ENCODE measurements at places on chromosomes 3 and 15.

GRCh38 chr15:64535460-64536243 lies 75.3 kb downstream of the ZNF609 start:
- DNase-seq: no peak

GRCh38 chr15:41951571-41951970 lies 20.8 kb downstream of the EHD4 start:
- DNase-seq: no peak

GRCh38 chr3:46405301-46406019 lies 1.4 kb downstream of the CCR5AS start:
- DNase-seq: no peak

DNA sequence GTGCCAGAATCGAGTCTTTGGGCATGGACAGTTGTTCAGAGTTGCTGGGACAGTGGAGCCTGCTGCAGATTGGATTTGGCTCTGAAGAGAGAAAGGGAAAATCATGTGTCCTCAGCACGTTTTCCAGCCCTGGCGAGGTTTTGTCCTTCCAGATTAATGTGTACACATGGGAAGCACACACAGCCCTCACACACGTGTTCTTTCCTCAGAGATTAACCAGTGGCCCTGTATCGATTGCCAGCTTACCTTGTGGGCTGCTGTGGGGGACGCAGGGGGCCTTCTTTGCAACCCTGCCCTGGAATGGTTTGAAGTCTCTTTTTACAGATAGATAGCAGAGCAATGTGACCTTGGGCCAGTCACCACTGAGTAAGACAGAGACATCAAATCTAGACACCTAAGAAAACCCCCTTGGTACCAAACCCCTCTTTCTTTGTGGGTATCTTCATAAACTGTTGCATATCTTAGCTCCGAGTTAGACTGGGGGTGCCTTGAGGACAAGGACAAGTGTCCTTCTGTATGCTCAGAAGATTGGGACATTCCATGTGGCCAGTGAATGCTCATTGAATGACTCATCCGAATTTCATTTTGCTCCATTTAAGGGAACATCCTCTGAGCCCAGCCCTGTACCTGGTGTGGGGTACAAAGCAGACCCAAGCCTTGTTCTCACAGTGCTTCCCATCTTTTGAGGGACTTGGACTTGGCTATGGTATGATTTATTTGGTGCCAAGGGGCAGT lies 48.0 kb downstream of the SMAD6 start:
- DNase-seq: no peak

DNA sequence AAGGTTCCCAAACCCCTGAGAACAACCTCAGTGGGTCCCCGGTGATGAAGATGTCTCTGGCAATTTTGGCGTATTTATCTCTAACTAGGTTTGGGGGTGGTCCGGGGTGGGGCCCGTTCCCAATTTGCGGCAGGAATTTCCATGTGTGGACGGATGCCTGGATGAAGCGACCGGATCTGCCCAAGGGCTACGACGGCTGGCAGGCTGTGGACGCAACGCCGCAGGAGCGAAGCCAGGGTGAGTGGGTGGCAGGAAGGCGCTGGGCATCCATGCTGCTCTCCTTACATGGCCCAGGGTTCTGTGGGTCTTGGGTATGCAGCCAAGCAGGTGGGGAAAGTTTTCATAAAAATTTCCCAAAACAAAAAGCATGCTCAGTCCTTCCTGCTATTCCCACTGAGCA lies 29.3 kb downstream of the TGM4 start:
- DNase-seq: no peak

DNA sequence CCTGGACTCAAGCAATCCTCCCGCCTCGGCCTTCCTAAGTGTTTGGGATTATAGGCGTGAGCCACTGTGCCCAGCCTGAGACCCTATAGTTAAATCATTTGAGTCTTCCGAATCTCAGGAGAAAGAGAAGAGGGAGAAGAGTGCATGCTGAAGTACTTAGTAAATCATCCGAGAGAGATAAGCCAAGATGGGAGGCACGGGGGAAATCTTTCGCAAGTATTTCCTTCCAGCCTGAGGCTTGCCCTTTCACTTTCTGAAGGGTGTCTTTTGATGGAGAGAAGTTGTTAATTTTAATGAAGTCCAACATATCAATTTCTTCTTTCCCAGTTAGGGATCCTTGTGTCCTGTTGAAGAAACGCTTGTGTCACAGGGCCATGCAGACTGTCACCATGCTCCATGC lies 97.1 kb upstream of the SLC6A6 start:
- no peak for DNase-seq

DNA sequence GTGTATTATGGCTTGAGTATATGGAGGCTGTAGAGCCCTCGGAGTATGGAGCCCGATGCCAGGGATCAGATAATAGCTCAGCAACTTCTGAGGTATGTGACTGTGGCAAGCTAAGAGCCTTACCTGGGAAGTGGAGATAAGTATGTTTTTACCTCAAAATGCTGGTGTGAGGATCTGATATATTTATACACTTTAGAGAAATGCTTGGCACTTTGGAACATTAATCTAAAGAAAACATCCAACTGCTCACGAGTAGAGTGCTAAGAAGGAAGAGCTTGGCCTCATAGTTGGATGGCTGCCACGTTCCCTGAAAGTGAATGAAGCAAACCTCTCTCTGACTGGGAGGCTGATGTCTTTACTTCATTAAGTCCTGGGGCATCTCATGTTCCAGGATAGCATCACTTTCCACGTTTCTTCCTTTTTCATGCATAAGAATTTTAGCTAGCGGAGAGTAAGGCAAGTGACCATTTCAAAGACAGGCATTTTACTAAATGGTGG lies 58.9 kb upstream of the GOLGA8J start:
- DNase-seq: no peak

DNA sequence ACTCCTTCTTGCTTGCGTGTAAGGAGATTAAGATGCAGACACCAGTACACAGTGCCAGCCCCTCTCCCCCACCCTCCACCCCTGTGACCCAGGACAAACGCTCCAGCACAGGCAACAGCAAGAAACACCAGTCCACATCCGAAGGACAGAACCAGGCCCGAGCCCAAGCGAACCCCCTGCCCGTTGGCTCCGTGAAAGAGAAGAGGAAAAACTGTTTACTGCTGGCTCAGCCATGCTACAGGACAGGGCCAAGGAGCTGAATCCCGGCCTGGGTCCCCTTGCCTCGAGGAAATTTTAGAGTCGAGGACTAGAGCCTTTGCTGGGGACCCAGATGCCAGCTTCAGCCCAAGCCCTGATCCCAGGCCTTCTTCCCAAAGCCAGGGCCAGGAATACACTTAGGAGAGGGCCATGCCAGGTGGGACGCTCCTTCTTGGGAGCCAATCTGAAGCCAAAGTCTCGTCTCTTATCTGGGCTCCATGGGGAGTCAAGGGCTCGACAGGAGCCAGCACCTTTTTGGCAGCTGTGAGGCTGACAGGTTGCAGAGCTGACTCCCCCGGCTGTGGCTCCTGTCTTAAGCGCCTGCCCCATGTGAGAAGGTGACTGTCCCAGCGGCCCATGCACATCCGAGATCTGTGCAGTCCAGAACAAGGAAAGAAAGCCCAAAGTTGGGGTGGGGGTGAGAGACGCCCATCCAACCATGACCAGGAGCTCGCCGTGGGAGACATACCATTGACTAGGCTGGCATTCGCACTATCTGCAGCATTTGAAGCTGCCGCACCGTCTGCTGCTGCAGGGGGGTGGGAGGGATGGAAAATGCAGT lies 63.8 kb upstream of the SEC13 start:
- no peak for DNase-seq

GRCh38 chr15:80176443-80176842 lies 23.6 kb downstream of the FAH start:
- DNase-seq: no peak

DNA sequence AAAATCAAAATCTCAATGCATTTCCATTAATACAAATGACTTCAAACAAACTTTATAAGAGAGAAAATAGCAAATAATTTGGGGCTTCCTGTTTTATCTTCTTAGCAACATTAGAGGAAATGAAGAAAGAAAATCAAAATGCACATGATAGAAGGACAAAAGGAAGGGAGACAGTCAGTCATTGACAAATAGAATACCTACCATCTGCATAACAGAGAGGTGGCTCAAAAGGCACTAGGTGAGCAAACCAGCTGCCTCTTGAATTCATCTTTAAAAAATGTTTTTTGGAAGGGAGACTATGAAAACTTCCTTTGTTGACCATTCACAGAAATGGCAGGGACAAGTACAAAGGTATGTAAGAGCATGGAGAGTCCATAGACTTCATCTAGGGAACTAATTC lies 9.4 kb downstream of the NMNAT3 start:
- no peak for DNase-seq

- no peak for DNase-seq
Measured at GRCh38 chr15:38610748-38611147, 46.1 kb upstream of the RASGRP1 start.

DNA sequence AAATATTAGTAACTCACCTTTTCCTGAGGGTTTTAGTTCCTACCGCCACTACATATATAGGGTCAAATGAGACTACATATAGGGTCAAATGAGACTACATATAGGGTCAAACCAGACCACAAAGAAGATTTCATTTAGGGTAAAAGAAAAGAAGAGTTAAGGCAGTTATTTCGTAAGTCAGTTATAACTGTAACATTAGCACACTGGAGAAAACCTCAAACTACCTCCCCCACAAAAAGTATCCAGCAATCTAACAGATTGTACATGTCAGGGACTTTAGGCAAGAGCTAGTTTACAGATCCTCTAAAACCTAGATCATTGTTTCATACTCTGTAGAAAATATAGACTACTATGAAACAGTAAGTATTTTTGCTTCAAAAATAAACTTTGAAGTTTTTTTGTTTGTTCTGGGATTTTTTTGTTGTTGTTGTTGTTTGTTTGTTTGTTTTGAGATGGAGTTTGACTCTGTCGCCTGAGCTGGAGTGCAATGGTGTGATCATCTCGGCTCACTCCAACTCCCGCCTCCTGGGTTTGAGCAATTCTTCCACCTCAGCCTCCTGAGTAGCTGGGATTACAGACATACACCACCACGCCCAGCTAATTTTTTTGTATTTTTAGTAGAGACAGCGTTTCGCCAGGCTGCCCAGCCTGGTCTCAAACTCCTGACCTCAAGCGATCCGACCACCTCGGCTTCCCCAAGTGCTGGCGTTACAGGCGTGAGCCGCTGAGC lies 92.4 kb upstream of the CGNL1 start:
- DNase-seq: no peak

DNA sequence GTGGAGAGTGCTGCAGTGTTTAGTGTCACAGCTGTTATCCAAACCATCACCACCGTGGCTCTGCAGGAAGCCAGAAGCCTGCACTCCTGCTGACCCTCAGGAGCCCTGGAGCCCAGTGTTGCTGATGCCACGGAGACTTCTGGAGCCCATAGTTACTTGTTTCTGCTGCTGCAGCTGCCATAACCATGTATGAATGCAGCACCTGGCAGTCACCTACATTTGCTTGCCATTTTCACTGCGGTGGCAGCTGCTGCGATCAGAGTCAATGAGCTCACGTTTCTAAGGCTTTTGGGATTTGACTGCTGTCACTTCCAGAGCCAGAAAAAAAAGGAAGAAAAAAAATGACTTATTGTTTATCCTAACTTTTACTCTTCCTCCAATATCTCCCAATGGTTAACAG lies 299.2 kb upstream of the THRB start:
- no peak for DNase-seq

- no peak for DNase-seq
Measured at GRCh38 chr3:182000447-182000846, 288.7 kb downstream of the SOX2 start.

DNA sequence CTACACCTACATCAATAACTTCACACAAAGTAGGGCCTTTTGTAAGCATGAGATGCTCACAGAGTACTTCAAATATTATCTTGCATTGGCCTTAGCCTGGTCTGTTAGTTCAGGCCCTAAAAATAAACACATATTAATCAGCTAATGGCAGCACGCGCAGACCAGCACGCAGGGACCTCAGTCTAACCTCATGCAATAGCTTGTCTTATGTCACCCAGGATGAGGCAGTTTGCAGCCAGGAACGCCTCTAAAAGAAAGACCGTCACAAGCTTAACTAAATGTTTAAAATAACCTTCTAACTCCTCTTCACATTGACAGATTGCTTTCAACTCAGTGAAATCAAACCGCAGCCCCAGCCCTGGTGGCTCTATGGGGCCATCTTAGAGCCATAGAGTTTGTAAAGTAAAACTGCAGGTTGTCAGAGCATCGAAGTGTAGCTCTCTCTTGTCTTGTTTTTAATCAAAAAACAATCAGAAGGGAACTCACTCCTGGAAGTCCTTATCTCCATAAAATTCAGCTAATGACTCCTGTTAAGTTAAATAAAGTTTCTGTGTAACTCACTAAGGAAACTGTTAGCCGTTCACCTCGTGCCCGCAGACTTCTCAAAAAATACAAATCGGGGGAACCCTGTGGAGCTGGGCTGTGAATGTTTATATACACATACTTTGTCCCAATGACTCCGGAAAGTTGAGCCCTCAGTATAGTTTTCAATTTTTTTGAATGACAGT lies 212.6 kb downstream of the CDIN1 start:
- no peak for DNase-seq

GRCh38 chr3:14491396-14492190 lies 48.5 kb downstream of the GRIP2 start:
- no peak for DNase-seq

DNA sequence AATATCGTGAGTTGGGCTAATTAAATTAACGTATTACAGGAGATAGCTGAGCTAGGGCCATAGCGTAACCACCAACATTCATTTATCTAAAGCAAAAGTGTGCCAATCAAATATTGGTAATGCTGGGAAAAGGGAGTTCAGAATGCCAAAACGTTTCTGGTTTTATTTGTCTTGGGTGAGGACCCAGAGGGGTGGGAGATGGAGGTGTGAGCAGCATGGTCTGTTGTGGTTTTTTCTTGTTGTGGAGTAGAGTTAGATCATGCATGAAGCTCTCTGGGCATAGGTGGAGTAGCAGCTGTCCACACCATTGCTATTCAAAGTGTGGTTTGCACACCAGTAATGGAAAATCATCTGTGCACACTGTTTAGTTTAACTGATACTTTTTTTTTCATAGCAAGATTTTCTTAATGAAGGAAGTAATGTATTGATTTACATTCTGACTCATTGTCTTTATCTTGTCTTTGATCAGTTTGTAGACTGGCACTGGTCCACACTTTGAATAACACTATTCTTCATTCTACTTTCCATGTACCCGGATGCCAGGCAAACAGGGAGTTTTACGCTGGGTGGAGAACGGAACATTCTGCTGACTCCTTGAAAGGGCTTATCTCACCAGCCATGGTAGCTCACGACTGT lies 50.8 kb upstream of the CRTC3 start:
- no peak for DNase-seq

DNA sequence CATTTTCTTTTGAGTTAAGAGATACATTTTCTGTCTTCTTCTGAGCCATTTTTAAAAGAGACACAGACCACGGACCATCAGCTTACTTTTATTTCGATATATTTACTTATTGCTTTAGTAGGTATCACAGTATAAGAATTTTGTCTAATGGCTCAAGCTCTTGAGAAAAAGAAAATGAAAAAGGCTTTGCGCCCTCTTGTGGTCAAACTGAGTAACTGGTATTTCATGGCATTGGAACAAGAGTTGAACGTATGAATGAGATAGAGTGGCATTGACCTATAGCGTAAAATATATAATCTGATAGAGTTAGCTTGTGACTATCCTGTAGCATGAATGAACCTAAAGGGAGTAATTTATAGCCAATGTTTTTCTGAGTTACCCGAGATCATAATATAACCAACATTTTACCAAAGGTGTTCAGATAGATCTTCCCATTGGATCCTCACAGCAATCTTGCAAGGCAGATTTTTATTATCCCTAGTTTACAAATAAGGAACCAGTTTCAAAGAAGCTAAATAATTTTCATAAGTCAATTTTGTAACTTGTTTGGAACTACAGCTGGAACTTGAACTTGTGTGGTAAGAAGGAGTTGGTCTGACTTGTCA lies 154.6 kb downstream of the POLR2M start:
- no peak for DNase-seq

- no peak for DNase-seq
Measured at GRCh38 chr3:61875046-61875844, 313.9 kb downstream of the PTPRG start.

Measured in anterior cingulate cortex (tissue), 58 donors.